ENCODE measurements at places on chromosomes 2 and 18.

GRCh38 chr2:127195140-127196074 is 24.7 kb downstream of the CYP27C1 start:
- DNase-seq: no peak

- no peak for DNase-seq
Observed at GRCh38 chr2:176691471-176691870, 422.2 kb downstream of the MTX2 start.

GRCh38 chr2:241112592-241112991 is 10.5 kb upstream of the MTERF4 start:
- DNase-seq: no peak

GRCh38 chr2:16656784-16657391 is 8.7 kb downstream of the CYRIA start:
- no peak for DNase-seq

GRCh38 chr2:128562471-128563347 is 244.0 kb upstream of the HS6ST1 start:
- no peak for DNase-seq

DNA sequence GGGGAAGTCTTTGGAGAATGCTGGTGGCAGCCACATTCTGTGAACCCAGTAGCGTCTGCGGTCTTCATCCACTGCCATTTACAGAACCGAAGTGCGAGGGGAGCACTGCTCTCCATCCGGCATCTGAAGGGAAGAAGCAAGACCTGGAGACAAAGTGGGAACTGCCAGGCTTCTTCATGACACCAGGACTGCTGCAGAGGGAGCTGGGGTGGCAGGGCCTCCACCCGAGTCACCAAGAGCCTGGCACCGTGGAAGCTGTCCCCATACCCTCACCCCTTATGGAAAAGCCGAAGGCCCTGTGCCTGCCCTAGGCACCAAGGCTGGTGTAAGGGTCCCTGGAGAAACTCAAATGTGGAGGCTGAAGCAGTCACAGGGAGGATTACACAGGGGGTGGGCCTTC is 79.8 kb downstream of the CIB4 start:
- no peak for DNase-seq

- no peak for DNase-seq
Observed at GRCh38 chr2:113133704-113134598, 6.6 kb downstream of the IL1RN start.

DNA sequence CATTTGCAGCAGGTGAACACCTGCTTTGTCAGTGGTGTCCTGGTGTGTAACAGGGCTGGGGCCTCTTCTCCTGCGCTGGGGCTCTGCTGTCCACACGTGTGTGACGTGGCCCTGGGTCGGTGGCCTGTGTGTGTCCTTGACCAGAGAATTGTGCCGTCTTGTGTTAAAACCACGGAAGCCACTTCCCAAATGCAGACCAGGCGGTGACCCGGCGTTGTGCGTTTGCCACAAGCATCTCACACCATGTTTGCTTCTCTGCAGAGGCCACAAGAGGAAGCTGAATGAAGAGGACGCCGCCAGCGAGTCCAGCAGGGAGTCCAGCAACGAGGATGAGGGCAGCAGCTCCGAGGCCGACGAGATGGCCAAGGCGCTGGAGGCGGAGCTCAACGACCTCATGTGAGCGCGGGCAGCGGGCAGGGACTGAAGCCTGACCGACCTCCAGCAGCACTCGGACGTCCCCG is 44.3 kb upstream of the KCNG2 start:
- no peak for DNase-seq

DNA sequence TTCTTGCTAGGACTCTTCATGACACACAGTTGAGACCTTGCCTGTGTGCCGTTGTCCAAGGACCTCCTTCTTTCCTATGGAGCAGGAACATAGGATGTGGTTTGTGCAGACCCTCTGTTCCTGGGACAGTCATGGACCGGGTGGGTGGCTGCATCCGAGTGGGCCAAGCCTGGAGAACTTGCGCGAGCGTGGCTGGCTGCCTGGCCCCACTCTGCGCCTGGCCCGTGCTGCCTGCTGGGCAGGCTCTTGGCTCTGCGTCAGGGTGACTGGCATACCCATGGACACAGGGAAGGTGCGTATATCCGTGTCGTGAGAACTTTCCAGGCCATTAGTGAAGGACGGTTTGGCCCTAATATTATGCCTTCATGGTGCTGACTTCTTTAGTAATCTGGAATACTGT is 68.2 kb downstream of the DCDC2C start:
- DNase-seq: no peak

DNA sequence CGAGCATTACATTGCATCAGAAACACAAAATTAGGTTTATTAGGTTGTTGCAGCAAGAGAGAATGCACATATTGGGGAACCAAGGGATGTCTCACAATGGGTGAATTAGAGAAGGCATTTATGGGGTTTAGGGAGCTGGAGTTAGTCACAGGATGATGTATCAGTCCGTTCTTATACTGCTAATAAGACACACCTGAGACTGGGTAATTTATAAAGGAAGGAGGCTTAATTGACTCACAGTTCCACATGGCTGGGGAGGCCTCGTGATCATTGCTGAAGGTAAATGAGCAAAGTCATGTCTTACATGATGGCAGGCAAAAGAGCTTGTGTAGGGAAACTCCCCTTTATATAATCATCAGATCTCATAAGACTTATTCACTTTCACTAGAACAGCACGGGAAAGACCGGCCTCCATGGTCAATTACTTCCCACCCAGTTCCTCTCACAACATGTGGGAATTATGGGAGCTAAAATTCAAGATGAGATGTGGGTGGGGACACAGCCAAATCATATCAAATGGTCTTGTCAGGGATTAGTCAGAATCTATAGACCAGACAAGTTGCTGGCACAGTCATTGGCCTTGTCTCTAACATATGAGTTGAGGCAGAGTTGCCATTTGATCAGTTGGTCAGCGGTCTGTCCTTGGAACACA is 61.9 kb upstream of the RBMS1 start:
- no peak for DNase-seq

Measured in NCI-H1105 treated with DMSO at 0.1 percent for 48 hours (cell line).